ENCODE measurements at places on chromosomes 5 and 9.

- DNase-seq = no peak
Observed at GRCh38 chr9:70304810-70305209, 46.0 kb downstream of the SMC5 start.

GRCh38 chr9:127741831-127742434, 6.8 kb upstream of the TOR2A start:
- DNase-seq = no peak

- DNase-seq = peak; percentile 34
Observed at GRCh38 chr9:90773617-90774016, 28.0 kb upstream of the SYK start.

DNA sequence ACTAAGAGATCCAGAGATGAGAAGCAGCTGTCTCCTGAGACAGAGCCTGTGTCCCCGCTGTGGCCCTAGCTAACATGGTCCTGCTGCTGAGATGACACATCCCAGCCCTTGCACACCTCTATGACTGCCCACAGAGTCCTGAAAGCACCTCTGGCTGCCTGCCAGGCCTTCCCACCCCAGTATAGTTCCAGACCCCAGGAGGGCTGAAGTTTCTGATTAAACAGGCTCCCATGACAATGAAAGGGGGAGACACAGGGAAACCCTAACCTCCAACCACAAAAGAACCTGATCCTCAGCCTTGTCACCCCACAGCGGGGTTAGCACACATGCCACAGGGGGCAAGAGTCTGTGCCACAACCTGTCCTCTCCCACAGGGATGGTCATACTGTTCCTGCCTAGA, 15.6 kb downstream of the CIZ1 start:
- DNase-seq = no peak

- peak; percentile 31 for DNase-seq
Observed at GRCh38 chr9:97740848-97741821, 44.0 kb upstream of the XPA start.

GRCh38 chr9:129930743-129931142, 95.5 kb downstream of the USP20 start:
- no peak for DNase-seq

GRCh38 chr5:105453216-105453807, 1890.7 kb upstream of the NUDT12 start:
- no peak for DNase-seq

DNA sequence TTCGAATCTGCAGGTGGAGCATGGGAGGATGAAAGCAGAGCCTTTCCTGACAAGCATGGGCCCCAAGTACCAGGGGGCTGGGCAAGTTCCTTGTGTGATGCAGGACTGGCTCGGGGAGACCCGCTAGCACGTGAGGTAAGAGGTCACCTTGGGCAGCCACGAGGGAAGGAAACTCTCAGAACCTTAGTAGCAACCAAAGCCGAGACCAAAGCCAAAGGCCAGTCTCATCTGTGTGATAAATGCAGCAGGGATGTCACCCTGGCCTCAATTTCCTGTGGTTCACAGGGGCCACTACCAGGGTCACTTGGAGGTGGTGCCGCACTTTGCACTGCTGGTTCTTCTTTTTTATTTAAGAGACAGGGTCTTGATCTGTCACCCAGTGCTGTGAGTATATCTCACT, 39.5 kb downstream of the PRRT1B start:
- DNase-seq = no peak

DNA sequence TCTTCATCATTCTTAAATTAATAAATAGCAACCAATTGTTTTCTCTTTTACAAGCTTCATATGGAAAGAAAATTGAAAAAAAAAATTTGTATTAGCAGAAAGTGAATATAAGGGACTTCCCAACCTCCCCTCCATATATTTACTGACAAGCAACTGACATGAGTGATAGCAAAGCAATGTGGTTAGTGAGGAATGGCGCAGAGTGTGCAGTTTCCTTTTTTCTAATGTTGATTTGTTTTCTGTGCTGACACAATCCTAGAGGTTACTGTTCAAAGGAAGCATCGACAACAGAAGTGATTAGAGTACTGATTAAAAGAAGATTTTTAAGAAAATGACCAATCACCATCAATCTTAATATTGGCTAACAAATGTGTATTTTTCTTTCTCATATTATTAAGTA, 1.7 kb upstream of the PTGER4 start:
- DNase-seq = peak; percentile 20

GRCh38 chr9:126303488-126303887, 23.1 kb upstream of the MVB12B start:
- peak; percentile 12 for DNase-seq

- no peak for DNase-seq
Observed at GRCh38 chr5:1363160-1363559, 18.3 kb upstream of the CLPTM1L start.

- no peak for DNase-seq
Observed at GRCh38 chr9:22279636-22280035, 167.0 kb upstream of the DMRTA1 start.

GRCh38 chr9:91164724-91165520, 196.8 kb downstream of the AUH start:
- DNase-seq = peak; percentile 12

GRCh38 chr9:132955123-132955522, 10.7 kb upstream of the TSC1 start:
- no peak for DNase-seq

DNA sequence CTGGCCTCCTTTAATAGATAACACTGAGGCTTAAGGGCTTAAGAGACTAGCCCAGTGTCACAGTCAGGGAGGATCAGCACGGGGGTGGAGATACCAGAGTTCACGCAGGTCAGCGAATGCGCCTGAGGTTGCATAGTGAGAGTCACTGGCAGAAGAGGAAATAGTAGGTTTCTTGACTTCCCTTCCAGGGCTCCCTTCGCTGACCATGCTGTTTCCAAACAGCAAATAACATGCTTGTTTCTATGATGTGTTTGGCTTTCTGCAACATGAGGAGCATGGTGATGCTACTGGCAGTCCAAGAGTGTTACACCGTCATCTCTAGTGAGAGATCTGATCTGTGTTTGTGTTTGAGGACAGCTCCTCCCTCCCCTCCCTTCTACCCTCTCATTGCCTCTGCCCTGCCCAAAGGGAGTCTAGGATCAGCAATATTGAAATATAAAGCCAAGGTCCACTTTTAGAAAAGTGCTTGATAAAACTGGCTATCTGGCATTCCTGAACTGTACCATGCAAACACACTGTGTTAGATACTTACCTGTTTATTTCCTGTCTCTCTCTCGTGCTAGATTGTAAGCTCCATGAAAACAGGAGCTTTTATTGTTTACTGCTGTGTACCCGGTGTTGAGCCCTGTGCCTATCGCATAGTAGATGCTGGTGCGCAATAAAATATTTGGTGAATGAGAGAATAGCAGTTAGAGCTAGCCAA, 12.3 kb downstream of the TLE4 start:
- DNase-seq = peak; percentile 20

- DNase-seq = peak; percentile 31
Observed at GRCh38 chr5:179870403-179870903, 11.8 kb upstream of the MRNIP start.

DNA sequence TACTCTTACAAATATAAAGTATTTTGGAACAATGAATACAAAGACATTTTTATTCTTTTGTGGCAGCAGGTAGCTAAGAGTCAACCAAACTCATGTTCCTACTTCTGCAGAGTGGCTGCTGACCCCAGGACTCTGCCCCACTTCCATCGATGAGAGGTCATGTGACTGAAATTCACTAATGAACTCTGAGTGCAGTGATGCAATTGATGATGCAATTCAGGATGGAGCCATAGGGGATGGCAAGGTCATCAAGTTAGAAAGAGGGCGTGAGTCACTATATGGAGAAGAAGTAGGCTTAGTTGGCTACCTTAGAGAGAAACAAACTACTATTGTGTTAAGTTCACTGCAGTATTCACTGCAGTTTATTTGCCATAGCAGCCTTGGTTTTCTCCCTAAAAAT, 340.4 kb downstream of the CTNND2 start:
- no peak for DNase-seq

DNA sequence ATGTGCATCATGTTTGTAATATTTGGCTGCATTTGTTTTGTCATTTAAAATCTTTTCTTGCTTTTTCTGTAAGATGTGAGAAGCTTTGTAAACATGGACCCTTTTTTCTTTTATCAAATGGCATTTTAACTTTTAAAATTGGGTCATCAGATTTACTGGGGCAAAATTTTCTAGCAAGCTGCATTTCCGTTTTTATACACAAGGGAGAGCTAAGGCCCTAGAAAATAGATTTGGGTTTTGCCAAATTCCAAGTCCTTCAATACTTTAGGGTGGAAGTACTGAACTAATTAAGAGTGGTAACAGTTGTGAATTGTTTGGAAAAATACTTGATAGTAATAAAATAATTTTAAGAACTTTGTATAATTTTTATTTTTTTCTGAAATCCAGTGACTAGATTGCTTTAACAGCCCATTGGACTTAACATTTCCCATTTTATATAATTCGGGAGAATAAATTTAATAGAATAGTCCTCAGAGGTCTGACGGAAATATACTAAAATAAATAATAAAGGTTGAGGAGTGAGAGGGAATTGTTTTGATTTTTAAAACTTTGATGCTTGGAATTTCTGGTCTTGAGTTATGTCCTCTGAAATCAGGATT, 117.4 kb downstream of the SMARCA2 start:
- no peak for DNase-seq

- no peak for DNase-seq
Observed at GRCh38 chr5:34742061-34742460, 85.9 kb downstream of the RAI14 start.

DNA sequence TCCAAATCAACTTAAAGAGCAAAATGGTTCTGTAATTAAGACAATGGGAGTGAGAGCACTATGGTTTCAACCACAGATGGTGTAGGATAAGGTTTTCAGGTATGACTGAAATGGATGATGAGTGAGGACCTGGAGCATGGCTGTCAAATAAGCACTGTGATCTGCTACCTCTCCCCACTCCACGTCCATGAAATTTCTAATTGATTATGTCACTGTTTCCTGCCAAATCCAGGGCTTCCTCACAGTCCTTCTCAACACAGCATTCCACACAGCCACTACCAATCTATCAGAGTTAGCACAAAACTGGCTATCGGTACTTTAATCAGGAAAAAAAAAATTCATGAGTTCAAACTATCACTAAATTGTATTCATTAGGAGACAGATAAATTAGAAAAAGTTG, 420.4 kb upstream of the WWC1 start:
- DNase-seq = no peak

Measured in GM12865 (cell line).